ENCODE measurements at places on chromosomes 3 and 15.

DNA sequence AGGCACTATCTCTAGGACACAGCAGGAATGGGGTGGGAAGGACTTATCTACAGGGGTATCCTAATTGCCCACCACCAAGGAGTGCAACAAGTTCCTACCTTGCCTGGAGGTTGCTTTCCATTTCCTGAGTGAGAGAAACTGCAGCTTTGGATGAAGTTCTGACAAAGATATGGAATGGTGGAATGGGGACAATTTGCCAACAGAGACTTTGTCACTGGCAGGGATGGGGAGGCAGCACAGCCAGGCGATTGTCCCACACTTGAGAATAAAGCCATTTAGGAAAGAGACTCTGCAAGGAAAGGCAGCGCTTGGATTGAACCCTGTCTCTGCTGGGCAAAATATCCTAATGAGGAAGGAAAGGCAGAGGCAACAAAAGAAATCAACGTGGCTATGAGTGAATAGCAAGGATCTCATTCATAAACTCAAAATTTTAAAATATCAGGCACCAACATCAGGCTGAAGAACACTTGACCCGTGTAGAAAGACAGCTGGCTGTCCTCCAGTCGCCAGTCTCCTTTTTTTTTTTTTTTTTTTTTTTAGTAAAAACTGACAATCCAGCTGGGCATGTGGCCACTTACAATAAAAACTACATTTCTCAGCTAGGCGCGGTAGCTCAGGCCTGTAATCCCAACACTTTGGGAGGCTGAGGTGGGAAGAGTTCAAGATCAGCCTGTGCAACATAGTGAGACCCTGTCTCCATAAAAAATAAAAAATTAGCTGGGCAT is 31.6 kb upstream of the PDE8A start:
- DNase-seq = no peak

DNA sequence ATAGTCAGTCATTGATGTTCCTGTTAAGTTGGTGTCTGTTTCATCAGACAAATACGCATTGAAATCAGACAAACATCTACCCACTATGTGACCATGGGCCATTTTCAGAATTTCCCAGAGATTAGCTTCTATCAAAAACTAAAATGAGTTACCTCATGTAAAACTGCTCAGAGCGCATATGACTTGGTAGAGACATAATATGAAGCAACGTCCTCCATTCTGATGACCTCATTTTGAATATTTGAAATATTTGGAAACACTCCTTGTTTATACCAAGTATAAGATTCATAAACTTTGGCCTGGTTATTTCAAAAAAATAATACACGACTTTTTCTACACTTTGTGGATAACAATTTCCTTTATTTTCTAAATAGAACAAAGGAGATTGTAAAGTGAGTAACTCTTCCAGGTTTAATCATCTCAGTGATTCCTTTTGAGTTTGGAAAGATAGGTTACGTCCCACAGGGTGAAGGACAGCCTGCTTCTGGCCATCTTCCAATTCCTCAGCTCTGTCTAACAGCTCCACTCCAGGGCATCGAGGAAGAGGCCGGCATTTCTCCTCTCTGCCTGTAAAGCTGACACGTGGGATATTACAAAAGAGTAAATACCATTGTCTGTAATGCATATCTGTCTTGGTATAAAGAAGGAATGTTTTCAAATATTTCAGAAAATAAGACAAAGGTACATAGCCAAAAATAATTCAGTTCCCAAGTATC is 122.6 kb downstream of the CADM2 start:
- DNase-seq = no peak

DNA sequence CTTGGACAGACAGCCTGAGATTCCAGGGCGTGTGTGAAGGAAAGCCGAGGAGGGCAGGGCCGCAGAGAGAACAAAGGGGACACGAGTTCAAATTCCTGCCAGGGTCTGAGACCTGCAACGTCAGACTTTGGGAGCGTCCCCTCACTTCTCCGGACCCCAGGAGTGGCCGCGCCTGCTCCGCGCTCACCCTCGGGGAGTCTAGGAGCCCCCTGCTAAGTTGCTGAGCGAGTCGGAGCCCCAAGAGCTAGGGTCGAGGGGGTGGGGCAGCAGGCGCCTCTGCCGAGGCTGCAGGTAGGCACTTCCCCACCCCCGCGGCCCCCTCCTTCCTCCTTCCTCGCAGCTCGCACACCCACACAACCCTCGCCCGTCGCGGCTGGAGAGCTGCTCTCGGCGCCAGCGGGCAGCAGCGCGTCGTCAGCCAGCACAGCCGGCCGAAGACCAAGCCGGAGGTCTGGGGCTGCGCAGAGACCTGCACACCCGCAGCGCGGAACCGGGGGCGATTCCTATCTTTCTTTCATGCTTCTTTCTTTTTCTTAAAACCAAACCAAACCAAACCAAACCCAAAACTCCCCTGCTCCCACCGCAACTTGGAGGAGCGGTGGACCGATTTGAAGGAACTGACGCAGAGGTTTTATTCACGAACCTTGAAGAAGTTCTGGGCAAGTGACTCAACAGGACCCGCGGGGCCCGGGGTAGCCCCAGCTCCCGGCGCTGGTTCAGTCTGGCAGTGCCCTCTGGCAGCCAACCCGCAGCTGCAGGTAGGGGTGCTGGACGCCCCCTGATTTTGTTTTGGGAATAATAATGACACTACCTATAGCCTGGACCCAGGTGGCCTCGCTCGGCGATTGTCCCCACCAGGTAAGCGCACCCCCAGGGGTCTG is at the start of gene ANKRD34C:
ANKRD34C (plus strand) TSS at position 352 of the 881 bp plus-strand sequence. CDS start 10,563 bp downstream, outside the sequence.
- DNase-seq = no peak

DNA sequence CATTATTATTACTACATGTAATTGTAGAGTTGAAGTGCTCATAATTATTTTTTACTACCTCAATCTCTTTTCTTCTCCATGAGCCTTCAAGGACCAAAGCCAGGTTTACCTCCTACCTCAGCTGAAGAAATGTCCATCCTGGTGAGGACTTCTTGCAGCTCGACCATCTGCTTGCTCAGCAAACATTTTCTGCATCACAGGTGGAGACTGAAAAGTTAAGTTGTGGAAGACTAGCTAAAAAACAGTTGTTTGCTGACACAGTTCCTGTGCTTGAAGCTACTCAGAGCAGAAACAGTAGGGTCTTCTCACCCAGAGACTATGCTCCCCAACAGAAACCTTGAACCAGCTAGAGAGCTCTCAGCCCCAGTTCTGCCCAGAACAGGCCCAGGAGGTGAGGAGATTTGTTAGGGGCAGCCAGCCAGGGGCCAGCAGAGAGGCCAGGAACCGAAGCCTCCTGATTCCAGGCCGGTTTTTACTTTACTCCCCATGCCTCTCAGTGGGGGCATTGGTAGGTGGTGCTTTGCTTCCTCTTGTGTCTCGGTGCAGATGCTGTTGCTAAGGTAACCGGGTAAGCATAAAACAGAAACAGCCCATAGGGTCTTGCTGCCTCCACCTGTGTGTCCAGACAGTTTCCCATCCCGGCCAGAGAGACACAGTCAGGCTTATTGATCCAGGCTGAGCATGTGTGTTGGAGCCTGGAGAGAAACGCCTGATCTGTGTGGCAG is 54.9 kb downstream of the CCNL1 start:
- no peak for DNase-seq

GRCh38 chr3:126556637-126557414 is 1.9 kb downstream of the C3orf22 start:
- no peak for DNase-seq

- no peak for DNase-seq
These were observed 42.5 kb downstream of the SETD2 start for GRCh38 chr3:47121409-47121808.

- no peak for DNase-seq
These were observed 5.0 kb upstream of the ABHD2 start for GRCh38 chr15:89083246-89083645.

DNA sequence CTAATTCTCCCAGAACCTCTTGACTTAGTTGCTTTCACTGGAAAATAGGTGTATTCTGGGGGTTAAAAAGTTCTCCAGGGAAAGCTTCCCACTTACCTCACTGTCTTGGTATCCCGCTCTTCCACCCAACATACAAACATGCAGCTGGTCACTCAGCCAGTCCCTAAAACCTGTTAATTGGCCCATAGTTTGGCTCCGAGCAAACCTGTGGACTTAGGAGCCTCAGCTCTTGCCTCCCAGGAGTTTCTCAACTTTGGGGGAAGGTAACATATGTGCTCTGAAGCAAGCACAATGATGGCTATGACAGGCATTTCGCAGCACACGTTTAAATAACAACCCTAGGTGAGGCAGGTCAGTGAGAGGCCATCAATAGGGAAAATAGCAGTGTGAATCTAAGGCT is 25.8 kb upstream of the LRRFIP2 start:
- DNase-seq = no peak

- DNase-seq = no peak
These were observed 96.6 kb upstream of the PLXND1 start for GRCh38 chr3:129702934-129703712.

DNA sequence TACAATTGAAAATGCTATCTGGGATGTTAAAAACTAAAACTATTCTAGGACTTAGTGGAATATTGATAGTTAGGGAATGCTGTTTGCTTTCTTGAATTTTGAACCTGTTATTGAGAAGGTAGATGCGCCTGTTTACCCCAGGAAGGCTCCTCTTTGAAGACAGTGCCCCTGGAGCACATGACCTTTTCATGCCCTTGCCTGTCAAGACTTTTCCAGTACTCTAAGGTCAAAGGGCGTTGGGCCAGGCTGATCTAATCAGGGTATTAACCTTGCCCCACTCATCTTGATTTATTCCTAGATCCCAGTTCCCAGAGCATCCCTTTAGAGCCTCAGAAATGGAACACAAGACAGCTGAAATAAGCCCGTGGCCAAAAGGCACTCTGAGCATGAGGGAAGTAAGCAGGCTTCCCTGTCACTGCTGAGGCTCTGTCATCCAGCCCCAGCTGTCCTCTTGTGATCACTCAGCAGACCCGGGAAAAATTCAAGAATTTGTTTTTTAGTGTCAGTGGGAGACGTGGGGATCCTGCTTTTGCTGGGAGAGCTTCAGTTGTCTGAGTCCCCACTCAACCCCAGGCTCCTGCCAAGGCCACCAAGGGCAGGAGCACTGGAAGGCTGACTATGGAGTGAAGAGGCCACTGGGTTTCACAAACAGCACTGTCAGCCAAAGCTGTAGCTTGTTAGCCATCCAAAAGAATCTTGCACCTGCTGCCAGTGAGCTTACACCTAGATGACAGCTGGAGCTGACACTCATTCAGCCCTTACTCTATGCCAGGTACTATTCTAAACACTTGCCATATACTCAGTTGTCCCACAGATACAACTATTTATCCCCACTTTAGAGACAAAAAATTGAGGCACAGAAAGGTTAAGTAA is 169.0 kb downstream of the PGPEP1L start:
- no peak for DNase-seq

DNA sequence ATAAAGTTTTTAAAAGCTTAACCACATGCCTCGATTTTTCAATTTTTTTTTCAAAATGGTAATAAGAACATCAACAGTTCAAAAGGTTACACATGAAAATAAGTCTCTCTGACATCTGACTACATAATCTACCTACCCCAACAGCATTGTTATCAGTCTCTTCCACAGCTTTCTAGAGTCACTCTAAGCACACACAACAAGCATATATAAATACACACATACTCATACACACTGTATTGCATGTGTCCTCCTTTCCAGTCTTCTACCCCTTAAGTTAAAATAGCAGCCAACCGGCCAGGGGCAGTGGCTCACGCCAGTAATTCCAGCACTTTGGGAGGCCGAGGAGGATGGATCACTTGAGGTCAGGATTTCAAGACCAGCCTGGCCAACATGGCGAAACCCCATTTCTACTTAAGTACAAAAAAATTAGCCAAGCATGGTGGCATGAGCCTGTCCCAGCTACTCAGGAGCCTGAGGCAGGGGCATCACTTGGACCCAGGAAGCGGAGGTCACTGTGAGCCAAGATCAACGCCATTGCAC is 12.2 kb downstream of the TBL1XR1 start:
- no peak for DNase-seq

DNA sequence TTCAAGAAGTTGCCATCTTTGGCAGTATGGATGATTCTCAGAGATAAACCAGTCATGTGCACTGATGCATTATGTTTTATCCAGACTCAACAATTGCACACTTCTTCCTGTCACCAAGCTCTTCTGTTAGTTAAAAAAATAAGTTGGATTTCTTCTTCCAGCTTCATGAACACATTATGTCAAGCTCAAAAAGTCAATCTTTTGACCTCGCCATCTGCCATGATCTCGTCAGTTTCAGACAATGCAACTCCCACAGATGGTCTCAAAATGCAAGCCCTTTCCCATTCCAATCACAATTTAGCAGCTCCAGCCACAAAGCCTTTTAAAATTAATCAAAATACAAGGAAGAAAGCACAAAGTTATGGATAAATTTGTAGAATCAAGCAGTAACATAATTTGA is 42.8 kb downstream of the TFDP2 start:
- DNase-seq = no peak

- no peak for DNase-seq
These were observed 4.4 kb upstream of the ABHD5 start for GRCh38 chr3:43686333-43686699.

GRCh38 chr3:148881286-148881685 is 16.2 kb downstream of the CPA3 start:
- DNase-seq = no peak

DNA sequence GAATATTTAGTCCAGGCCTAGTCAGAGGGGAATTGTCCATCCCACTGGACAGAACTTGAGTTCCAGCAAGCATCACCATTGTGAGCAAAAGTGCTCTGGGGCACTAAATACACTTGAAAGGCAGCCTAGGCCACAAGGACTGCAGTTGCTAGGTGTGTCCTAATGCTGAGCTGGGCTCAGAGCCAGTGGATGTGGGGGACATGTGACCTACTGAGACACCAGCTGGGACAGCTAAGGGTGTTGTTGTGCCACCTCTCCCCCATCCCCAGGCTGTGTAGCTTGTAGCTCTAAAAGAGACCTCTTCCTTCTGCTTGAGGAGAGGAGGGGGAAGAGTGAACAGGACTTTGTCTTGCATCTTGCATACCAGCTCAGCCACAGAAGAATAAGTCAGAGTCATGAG is 120.9 kb downstream of the DTWD1 start:
- DNase-seq = no peak

DNA sequence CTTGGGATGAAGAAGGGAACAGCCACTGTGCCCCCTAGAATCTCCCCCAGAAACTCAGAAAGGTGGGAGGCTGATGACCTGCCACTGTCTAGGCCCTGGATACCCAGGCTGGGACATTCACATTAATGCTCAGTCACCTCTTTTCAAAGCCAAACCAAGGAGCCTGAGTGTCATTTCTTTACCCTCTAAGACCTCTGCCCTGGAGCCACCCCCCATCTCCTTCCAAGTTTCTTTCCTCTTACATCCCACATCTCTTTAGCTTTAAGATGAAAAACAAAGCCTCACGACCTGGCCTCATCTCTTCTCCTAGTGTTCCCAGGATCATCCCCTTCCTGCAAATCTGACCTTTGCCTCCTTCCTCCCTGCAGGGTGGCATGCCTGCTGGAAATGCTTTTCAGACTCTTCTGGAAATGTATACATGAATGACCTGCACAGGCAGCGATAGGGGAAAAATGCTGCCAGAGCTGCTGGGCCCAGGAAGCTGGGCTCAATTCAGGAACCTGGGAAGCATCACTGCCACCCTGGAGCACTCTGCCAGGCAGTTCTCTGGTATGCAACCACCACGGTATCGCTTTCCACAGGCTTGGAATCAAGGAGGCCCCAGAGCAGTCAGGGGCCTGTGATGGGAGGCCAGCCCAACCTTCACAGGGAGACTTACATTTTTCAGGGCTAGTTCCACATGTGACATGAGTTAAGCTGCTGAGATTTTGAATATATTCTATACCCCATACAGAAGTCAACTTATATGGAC is 67.6 kb downstream of the DAPK2 start:
- no peak for DNase-seq

Measured in T-helper 1 cell (primary cell).